ENCODE measurements at places on chromosomes 13 and 19. TPM values are rescaled to one million over a fixed set of nuclear protein-coding genes. Genes with fewer than 3 reads are reported as not detected.
A peak's percentile ranks its signal among the peaks of the same experiment; 100 is the strongest.

DNA sequence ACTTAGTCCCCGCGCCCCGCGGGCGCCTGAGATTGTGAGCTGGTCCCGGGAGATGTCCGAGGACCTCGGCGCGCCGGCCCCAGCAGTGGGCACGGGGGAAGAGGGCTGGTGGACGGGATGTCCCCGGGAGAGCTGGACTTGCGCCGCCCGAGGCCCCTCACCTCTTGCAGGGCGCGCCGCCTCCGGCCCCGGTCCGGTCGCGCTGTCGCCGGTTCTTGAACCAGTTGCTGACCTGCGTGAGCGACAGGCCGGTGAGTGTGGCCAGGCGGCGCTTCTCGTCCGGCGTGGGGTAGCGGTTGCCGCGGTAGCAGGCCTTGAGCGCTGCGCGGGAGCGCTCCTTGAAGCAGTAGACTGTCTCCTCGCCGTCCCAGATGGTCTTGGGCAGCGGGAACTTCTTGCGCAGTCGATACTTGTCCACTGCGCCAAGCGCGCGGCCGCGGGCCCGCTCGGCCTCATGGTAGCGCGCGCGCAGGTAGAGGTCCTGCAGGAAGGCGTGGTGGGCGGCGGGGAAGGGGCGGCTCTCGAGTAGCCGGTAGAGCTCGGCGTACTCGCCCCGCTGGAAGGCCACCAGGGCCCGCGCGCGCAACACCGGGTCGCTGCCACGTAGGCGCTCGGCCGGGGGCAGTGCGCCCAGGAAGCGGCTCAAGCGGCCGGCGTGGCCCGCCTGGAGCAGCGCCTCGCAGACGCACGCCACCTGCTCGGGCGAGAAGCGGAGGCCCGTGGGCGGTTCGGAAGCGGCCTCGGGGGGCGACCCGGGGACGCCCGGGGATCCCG is 984 bp downstream of the SIX5 start:
- no peaks in the 10 kb centered on the region for H3K27me3 ChIP-seq
- H3K36me3 ChIP-seq = peaks cover 17% of the 10 kb centered on the region
- H3K4me1 ChIP-seq = peaks cover 38% of the 10 kb centered on the region
- peak overlapping the region; percentile 72 for H3K4me3 ChIP-seq
- peak; percentile 86 for DNase-seq

- H3K4me1 ChIP-seq = no peaks in the 10 kb centered on the region
- no peak overlapping the region for H3K4me3 ChIP-seq
- no peak overlapping the region for H3K27ac ChIP-seq
- no peaks in the 10 kb centered on the region for H3K36me3 ChIP-seq
- DNase-seq = no peak
Observed at GRCh38 chr19:33950091-33950750, 153.6 kb downstream of the KCTD15 start.

DNA sequence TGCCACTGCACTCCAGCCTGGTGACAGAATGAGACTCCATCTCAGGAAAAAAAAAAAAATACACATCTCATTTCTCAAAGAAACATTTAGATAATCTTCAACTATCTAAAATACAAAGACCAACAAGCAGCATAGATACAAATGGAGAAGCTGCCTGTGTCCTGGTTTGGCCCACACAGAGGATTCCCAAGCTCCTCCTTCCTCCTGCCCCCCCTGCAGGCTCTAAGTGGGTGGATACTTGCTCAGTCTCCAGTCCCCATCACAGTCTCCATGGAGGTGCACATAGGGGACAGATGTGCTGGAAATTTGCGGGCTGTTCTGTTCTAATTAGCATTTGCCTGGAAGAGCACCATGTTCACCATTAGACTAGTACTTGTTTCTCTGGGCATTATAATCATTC is 59.9 kb downstream of the ABCC4 start:
- no peaks in the 10 kb centered on the region for H3K36me3 ChIP-seq
- no peak overlapping the region for H3K4me3 ChIP-seq
- no peaks in the 10 kb centered on the region for H3K27me3 ChIP-seq
- peaks cover 3% of the 10 kb centered on the region for H3K4me1 ChIP-seq

GRCh38 chr19:39407660-39408391 is 1.2 kb downstream of the ZFP36 start:
- H3K27ac ChIP-seq = peak overlapping the region; percentile 98
- peaks cover 27% of the 10 kb centered on the region for H3K4me1 ChIP-seq
- peak; percentile 59 for DNase-seq

- no peak overlapping the region for H3K27ac ChIP-seq
- no peaks in the 10 kb centered on the region for H3K36me3 ChIP-seq
- DNase-seq = no peak
Observed at GRCh38 chr13:24745516-24745860, 18.5 kb upstream of the RNF17 start.

DNA sequence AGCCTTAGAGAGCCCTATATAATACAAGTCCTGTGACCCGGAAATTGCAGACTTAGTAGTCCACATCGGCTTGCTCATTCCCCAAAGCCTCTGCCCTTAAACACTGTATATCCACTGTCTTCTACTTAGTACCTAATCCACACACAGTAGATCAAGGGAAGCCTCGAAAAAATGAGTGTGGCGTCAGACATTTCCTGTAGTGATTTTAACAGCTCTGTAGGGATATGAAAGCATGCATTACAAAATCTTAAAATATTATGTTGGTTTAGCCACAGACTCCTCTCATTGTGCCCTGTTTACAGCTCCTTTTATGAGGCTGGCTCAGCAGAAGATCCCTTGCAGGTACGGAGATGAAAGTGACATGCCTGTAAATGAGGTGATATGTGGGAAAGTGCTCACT is 416.3 kb downstream of the LIG4 start:
- no peak overlapping the region for H3K27ac ChIP-seq
- no peaks in the 10 kb centered on the region for H3K4me1 ChIP-seq
- no peak overlapping the region for H3K4me3 ChIP-seq
- DNase-seq = no peak

DNA sequence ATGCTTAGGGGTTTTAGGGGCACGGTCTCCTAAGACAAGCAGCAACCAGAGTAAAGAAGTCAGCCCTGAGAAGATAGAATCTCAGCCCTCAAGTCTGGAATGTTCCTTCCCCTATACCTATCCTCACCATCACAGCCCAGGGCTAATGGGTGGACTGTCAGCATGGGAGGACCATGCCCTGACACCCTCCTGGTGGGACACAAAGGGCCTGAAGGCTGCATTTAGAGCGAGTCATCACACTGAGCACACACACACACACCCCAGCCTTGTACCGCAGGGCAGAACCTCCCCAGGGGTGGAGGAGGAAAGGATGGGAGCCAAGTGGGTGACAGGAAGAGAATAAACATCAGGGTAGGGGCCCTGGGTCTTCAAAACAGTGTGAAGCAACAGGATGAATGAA is 174.8 kb upstream of the SERP2 start:
- peaks cover 23% of the 10 kb centered on the region for H3K4me1 ChIP-seq
- DNase-seq = no peak
- no peaks in the 10 kb centered on the region for H3K27me3 ChIP-seq
- H3K27ac ChIP-seq = no peak overlapping the region
- H3K36me3 ChIP-seq = no peaks in the 10 kb centered on the region

GRCh38 chr13:25798998-25799397 is 252.8 kb downstream of the SHISA2 start:
- no peak overlapping the region for H3K27ac ChIP-seq
- no peak for DNase-seq
- no peaks in the 10 kb centered on the region for H3K36me3 ChIP-seq
- H3K27me3 ChIP-seq = no peaks in the 10 kb centered on the region
- no peak overlapping the region for H3K4me3 ChIP-seq

DNA sequence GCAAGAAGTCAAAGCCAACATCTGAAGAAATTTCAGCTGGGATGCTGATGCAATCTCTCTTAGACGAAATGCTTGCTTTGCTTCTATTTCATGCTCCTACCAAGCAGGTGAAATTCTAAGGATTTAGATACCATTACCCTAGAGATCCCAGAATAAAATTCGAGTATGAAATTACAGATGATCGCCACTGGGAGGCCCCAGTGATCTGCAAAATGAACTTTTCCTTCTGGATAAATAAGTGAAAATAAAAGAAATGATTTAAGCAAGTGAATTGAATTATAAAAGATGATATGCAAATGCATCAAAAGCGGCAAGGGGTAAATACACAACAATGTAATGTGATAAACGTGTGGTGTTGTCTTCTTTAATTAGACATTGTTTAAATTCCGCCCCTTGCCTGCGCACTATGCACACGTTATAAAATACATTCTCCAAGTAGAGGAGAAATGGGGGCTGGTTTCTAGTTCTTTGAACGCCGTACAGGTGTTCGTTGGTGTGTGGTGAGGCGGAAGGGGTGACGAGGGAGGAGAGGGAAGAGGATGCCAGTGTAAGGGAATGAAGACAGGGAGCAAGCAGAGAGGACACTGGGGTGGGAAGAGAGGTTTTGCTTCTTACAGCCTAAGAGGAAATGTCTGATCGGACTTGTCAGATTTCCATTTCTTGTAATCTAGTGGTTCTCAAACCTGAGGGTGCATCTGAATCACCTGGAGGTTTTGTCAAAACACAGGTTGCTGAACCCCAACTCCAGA is 58.0 kb downstream of the ERCC5 start:
- H3K27ac ChIP-seq = no peak overlapping the region
- no peak for DNase-seq
- H3K4me1 ChIP-seq = no peaks in the 10 kb centered on the region
- H3K36me3 ChIP-seq = no peaks in the 10 kb centered on the region
- H3K27me3 ChIP-seq = no peaks in the 10 kb centered on the region
- H3K4me3 ChIP-seq = no peak overlapping the region

GRCh38 chr13:99299256-99299919 is 7.8 kb downstream of the GPR183 start:
- H3K27ac ChIP-seq = no peak overlapping the region
- no peak overlapping the region for H3K4me3 ChIP-seq
- no peaks in the 10 kb centered on the region for H3K36me3 ChIP-seq
- no peaks in the 10 kb centered on the region for H3K27me3 ChIP-seq
- H3K4me1 ChIP-seq = peaks cover 83% of the 10 kb centered on the region

Gene DKKL1
- not detected for total RNA-seq

Gene RASGRP4
- total RNA-seq = 0.90 TPM

Gene C1QTNF9
- total RNA-seq = 2.6 TPM

Gene P2RY11
- 4.4 TPM for total RNA-seq

Gene ACP7
- total RNA-seq = not detected

Gene ZNF227
- total RNA-seq = 13.9 TPM

Gene ZNF471
- 6.8 TPM for total RNA-seq
